ENCODE measurements at places on chromosomes 3 and 15.
A peak's percentile ranks its signal among the peaks of the same experiment; 100 is the strongest.

DNA sequence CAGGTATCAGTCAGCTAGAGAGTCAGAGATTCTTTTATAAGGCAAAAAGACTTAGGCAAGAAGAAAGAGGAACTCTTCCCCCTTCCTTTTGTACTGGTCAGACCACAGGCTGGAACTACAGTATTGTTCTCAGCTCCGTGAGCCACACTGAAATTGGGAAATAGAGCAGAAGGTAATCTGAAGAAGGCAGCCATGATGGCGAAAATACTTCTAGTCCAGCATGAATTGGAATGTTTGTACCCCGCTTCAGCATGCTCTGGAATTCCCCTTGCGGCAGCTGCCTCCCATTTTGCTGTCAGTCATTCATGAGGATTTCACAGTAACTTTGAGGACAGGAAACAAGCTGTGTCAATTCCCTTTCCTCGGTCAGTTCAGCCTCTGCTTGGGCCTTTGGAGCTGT is 96.2 kb downstream of the CORO2B start:
- DNase-seq = no peak

DNA sequence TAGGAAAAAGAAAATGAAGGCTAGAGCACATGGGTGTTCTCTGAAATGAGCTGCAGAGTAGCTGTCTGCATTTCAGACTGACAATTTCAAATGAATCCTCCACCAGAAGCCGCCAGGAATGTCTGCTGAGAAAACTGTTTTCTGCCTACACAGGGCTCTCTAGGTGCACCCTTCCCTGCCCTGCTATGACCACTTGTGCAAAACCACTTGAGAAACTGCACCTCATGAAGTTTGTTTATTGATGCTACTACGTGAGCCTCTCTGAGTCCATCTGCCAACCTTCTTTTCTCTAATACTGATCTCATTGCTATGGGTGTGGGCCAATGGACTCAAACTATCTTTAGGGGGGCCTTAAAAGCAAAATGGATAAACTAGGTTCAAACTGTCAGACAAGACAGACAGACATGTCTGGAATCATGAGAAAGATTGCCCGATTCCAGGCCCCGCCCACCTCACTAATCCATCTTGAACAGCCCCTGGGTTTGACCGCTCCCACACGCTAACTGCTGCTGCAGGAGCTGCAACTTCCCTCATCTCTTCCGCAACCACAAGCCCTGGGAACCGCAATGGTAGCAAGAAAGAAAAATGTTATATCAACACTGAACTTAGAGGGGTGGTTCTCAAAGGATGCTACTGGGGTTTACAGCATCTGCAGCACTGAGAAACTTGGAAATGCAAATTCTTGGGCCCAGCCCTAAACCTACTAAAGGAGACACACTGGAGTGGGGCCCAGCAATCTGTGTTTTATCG is 9.0 kb upstream of the CD47 start:
- no peak for DNase-seq

- no peak for DNase-seq
Measured at GRCh38 chr15:27660676-27661075, 438.4 kb downstream of the OCA2 start.

- DNase-seq = no peak
Measured at GRCh38 chr3:123759871-123760270, 124.3 kb downstream of the MYLK start.

DNA sequence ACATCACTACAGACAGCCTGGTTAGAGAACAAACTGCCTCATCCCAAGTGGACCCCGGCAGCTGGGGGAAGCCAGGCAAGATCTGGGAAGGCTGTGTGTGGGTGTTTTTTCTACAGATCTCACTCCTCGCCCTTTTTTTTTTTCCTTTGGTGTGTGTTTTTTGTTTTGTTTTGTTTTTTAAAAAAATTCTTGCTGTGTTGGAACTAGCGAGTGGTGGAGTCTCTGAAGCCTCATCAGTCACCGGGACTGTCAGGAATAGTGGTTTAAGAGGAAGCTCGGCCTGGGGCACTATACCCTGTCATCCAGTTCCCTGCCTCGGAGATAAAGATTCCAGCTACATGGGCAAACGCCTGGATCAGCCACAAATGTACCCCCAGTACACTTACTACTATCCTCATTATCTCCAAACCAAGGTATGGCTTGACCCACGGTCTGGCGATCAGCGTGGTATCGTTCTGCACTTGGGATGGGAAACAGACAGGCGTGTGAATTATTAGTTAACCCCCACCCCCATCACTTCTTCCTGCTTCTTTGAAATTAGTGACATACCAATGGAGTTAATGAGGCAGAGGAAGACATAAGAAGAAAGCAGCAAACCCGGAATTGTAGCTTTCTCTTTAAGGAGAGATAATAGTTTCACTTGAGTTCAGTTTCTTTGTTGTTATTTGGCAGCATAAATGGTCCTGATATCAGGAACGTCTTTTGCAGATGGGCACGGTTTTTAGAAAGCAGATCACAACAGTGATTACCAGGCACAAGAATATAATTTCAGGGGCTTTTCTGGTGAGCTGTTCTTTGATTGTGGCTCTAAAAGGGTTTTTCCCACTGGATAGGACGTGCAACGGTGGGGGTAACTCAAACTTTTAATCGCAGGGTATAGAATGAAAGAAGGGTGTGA is 722 bp downstream of the RBMS3 start:
- DNase-seq = no peak

DNA sequence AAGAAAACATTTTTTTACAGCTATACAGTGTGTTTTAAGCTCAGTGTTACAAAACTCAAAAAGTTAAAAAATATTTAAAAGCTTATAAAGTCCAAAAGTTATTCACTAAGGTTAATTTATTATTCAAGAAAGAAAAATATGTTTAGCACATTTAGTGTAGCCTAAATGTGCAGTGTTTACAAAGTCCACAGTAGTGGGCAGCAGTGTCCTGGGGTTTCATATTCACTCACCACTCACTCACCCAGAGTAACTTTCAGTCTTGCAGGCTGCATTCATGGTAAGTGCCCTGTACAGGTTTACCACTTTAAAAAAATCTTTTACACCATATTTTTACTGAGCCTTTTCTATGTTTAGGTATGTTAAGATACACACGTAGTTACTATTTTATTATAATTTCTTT is 300.2 kb upstream of the TRIM42 start:
- DNase-seq = no peak

DNA sequence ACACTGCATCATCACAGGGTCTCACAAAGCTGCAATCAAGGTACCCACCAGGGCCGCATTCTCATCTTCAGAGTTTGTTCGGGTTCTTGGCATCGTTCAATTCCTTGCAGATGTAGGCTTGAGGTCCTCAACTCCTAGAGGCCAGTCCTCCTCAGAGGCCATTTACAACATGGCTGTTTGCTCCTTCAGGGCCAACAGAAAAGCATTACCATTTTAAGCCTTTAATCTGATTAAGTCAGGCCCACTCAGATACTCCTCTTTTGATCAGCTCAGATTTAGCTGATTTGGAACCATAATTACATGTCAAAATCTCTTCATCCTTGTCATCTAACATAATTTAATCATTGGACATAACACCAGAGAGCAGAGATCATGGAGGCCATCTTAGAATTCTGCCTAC is 55.4 kb downstream of the BFSP2 start:
- no peak for DNase-seq

- no peak for DNase-seq
Measured at GRCh38 chr15:69499521-69500211, 47.0 kb downstream of the RPLP1 start.

DNA sequence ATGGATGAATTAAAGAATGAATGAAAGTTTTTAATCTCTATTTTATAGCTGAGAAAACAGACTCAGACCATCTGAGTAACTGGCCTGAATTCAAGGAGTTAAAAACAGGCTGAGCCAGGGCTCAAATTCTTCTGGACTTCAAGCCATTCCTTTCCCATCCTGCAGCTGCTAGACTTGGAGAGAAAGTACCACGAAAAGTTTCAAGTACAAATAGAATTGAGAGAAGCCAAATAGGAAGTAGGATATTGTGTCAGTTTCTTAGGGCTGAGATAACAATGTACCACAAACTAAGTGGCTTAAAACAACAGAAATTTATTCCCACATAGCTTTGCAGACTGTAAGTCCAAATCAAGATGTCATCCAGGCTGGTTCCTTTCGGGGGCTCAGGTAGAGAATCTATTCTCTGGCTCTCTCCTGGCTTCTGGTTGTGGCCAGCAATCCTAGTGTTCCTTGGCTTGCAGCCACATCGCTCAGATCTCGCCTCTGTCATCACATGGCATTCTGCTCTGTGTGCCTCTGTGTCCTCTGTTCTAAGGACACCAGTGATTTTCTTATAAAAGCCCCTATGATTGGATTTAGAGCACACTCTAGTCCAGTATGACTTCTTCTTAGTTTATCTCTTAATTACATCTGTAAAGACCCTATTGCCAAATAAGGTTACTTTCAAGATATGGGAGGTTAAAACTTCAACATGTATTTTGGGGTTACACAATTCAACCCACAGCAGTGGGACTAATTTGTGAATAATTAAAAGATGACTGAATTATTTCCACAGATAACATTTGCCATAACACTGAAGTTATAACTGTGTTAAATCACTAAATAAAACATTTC is 25.7 kb upstream of the GOLIM4 start:
- no peak for DNase-seq

DNA sequence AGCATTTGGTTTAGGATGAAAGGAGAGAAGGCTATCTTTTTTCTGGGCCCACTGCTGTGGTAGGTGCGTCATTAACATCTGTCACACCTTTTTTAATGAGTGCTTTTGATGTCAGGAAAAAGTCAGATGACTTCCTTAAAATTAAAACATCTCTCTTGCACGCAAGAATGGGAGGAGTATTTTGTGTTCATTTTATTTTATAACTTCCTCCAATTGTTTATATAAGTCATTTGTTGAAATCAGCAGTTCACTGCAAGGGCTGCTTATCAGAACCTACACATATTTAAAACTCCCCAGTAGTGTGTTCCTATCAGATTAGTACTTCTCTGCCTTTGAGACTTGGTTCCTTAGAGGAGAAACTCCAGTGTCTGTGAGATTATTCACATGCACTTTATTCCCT is 143.8 kb downstream of the NEO1 start:
- no peak for DNase-seq

DNA sequence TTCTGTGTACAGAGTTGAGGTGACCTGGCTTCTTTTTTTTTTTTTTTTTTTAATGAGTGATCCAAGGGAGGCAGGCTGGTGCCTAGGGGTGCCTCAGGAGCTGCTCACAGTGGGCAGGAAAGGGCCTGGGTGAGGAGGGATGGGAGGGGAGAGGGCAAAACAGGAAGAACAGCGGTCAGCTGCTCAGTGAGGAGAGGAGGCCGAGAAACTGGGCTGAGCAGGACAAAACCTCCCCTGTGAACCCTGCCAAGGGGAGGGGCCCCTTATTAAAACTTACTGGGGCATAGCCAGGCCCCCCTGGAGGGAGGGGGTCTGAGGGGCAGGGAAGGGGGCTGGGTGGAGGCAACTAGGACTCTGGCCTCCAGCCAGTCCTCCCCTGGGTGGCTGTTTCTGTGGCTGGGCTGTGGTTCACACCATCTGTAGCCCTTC is 3.5 kb downstream of the PLEKHO2 start:
- DNase-seq = no peak

GRCh38 chr3:169591159-169591951 is 72.2 kb downstream of the MECOM start:
- DNase-seq = no peak

GRCh38 chr3:4220065-4220464 is 83.1 kb upstream of the SETMAR start:
- no peak for DNase-seq

- DNase-seq = no peak
Measured at GRCh38 chr3:168156479-168156878, 60.8 kb upstream of the GOLIM4 start.

- DNase-seq = no peak
Measured at GRCh38 chr15:75770131-75770530, 57.5 kb upstream of the CSPG4 start.

GRCh38 chr3:178405531-178405930 is 130.7 kb upstream of the KCNMB2 start:
- no peak for DNase-seq

DNA sequence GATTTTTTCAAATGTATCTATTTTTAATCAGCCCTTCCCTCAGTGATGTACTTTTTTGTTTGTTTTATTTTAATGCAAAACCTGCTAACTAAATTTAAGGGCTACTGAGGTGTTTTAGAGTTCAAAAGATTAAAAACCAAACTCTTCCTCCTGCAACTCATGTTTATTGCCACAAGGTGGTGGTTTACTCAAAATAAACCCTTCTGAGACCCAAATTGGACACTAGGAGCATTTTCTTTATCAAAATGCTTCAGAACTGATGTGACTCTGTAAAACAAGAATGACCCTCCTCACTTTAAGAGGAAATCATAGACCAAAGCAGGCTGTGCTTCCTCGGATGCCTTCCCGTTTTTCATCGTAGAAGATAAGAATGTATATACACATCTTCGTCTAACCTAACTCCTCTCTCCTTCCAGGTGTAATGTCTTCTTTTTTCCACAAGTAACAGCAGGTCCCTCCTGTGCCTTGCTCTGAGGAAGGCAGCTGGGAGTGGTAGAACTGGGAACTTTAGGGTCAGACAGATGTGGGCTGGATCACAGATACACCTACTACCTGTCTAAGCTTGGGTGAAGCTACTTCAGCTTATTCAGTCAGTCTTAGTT is 2.9 kb upstream of the NME9 start:
- peak; percentile 48 for DNase-seq

- DNase-seq = no peak
Measured at GRCh38 chr3:120438665-120439370, 12.0 kb downstream of the FSTL1 start.

- DNase-seq = peak; percentile 100
Measured at GRCh38 chr3:48465531-48466378, 19.2 kb downstream of the ATRIP start.

DNA sequence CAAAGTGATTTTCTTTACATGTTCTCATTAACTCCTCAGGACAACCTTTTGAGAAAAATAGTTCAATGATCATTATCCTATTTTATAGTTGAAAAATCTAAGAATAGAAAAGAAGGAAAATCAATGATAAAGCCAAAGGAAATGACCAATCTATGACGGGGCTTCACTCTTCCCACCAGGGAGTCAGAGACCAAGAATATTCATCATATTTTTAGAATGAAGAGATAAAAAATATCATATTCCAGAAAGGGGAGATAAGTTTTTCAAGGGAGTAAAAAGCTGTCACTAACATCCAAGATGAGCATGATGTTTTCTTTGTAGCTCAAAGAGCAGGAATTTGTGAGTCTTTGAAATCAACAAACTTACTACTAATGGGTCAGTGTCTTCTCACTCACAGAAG is 71.5 kb upstream of the LPP start:
- no peak for DNase-seq

- no peak for DNase-seq
Measured at GRCh38 chr3:164641071-164641470, 437.2 kb downstream of the SI start.

DNA sequence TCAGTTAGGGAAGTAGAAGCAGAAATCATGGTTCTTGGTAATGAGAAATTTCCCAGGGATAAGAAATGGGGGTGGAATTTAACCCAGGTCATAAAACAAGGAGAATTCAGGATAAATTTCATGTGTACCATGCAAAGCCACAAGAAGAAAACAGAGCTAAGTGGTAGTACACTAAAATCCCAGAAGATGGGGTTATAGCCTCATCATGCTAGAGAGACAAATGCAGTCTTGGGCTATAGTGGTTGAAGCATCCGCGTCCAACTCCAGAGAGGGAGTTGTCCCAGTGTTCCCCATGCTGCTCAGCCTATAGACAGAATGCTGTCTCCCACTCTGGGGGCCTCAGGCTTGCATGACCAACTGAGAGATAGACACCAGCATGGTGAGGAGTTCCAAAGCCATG is 36.2 kb upstream of the CLRN1 start:
- DNase-seq = peak; percentile 5

GRCh38 chr3:59856934-59857460 is 807.2 kb upstream of the CFAP20DC start:
- no peak for DNase-seq

Data from globus pallidus (tissue), 1 donor.